DMS79 (cell line): ENCODE measurements at places on chromosomes 7 and 10.

DNA sequence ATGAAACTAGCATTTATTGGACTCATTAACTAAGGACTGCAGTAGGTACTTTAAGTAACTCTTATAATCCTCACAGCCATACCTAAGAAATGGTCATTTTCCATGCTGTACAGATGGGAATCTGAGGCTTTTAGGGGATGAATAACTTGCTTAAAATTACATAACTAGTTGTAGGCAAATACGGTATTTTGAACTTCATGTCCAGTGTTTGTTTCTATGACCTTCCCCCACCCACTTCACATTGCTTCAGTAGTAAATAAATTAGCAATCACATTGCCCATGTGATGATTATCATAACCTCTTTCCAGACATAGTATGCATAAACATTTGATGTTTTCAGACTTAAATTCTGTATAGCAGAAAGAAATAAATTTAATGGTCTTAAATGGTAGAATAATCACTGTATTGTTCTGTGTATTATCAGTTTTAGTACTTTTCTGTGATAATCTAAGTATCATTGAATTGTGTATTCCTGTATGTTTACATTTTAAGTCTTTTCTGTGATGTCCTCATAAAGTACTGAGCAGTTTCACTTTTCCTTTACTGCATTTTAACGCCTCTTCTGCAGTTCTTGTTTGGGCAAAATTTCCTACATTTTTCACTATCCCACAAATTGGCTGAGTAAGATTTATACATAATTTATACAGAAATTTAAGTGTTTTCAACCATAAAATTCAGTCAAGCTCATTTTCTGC is 48.3 kb downstream of the ANKIB1 start:
- DNase-seq, result no peak

GRCh38 chr7:105408791-105409410 is 20.2 kb upstream of the SRPK2 start:
- no peak for DNase-seq

- no peak for DNase-seq
Observed at GRCh38 chr10:46235705-46236545, 50.9 kb upstream of the ANTXRL start.

GRCh38 chr10:73653701-73654100 is 2.1 kb downstream of the SYNPO2L start:
- no peak for DNase-seq

GRCh38 chr7:94149789-94150545 is 145.8 kb upstream of the BET1 start:
- DNase-seq, result no peak

- no peak for DNase-seq
Observed at GRCh38 chr10:132193907-132194552, 7.3 kb downstream of the DPYSL4 start.

DNA sequence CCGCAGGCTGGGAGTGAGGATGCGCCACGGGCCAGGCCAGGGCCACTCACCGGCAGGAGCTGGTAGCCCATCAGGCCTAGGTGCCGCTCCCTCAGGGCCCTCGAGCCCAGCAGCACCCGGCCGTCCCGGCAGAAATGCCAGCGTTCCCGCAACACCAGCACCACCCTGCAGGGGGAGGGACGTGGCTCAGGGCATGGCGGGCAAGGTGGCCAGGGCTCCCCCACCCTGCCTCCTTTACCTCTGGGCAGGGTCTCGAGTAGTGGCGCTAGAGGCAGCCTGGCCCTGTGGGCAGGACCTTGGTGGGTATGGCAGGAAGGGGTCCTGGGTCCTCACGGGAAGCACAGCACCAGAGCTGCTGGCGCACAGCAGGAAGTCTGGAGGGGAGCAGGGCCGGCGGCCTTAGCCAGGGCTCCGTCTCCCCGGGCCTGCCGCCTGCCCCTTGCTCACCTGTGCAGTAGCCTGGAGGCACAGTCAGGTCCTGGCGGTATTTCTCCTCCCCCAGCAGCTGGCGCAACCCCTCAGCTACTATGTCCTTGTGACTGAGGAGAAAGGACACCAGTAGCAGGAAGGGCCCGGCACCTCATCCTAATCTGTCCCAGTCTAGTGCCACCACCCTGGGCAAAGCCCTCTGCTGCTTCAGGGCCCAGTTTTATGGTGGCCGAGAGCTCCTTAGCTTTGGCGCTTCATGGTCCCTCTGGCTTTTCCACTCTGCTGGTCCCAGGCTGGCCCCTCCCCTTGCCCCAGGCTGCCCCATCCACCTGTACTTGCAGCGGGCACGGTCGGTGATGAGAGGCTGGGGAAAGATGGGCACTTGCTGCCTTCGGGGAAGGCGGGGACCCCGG is 3.5 kb downstream of the FASTK start:
- DNase-seq, result no peak

DNA sequence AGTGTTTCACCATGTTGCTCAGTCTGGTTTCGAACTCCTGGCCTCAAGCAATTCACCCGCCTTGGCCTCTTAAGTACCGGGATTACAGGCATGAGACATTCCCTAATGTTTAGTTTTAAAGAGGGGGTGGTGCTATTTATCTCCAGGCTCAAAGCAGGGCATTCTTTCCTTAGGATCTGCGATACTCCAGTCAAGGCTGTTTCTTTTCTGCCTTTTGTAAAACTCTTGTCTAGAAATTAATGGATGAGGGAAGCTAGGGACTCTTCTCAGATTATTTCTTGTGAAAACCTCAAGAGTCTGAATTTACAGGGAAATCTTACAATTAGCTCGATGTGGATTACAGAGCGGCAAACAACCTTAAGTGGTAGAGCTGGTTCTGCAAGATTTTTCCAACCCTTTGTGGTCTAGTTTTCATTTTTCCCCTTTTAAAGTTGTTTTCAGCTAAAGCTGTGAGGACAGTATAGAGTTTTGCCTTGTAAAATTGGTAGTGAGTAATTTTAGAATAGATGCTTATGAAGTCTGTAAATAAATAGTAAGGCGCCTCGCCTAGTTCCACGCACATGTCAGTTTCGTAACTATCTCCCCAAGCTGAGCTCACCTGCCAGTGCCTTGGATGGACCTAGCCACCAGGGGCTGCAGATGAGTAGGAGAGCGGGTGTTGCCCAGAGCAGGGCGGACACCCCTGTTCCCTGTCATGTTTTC is 53.1 kb downstream of the CUX1 start:
- DNase-seq, result peak; percentile 85

- DNase-seq, result no peak
Observed at GRCh38 chr10:13483951-13484350, 44.9 kb downstream of the BEND7 start.

DNA sequence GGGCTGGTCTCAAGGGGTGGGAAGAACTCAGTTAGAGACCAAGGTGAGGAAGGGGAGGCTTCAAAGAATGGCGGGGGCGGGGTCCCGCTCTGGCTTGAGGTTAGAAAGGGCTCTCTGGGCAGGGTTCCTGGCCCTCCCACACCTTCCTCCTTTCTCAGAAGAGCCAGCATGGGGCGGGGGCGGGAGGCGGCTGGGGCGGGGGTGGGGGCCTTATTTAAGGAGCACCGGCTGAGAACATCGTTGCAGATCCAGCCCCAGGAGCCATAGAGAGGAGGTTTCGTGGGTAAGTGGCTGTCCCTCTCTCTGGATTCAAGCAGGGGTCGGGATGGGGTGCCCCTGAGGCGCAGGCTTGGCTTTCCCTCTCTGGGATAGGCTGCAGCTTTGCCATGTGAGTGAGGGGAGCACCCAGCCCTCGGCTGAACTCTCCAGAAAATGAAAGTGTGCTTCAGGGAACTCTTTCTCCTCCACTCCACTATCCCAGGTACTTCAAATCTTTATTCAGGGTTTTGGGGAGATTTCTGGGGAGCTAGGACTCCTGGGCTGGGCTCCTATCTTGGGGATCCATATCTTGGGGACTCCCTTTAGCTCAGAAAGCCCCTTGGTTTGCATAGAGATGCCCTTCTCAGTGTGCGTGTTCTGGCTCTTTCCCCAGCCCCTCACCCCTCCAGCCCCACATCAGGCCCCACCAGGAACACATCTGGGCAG is 3.3 kb upstream of the CUEDC2 start:
- peak; percentile 11 for DNase-seq

DNA sequence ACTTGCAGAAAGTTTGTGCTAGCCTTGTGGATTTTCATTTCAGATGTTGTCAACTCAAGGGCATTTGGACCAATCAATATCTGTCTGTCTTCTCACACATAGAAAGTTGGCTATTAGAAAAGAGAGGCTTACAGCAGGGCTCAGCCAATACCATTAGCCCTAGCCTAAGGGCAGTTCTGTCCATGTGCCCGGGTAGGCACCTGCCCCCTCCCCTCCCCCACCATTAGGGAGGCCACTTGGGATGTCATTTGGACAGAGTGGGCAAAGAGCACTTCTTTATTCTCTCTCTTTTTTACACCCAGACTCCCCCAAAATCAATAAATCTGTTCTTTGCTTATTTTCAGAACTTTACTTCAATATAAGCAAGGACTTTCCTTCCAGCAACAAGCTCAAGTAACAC is 188.5 kb upstream of the MKI67 start:
- DNase-seq, result no peak

GRCh38 chr10:26780793-26781601 is 79.8 kb downstream of the ABI1 start:
- no peak for DNase-seq

DNA sequence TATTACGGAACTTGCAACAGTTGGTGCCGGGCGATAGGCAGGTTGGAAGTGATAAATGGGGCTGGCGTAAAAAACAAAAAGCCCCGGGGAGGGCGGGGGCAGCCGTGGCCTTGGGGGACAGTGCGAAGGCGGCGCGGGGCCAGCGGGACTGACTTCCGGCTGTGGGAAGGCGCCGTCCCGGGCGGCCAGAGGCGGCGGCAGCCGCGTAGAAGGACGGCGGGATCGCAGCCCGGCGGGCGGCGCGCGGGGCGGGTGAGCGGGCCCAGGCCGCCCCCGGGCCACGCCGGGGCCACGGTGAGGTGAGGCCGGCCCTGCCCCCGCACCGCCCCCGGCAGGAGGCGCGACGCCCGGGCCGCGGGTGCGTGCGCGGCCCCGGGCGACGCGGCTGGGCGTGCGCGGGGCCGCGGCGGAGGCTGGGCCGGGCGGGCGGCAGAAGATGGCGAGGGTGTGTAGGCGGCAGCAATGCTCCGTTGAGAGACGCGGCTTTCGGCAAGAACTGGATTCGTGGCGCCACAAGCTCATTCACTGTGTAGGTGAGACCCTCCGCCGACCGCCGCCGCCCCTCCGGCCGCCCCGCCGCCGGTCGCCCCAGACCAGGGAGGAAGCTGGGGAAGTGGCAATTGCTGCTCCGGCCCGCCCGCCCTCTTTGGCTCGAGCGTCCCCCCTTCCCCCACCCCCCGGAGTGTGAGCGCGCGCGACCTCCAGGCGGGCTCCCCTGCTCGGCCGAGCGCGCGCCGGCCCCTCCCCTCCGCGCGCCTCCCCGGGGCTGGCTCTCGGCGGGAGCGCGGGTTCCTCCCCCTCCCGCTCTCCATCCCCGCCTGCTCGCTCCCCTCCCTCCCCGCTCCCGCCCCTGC is at the start of gene LCOR:
TSS of gene LCOR (plus strand) at position 432 of the 854 bp plus-strand sequence. CDS start 116,760 bp downstream, outside the sequence.
- DNase-seq, result peak; percentile 37

DNA sequence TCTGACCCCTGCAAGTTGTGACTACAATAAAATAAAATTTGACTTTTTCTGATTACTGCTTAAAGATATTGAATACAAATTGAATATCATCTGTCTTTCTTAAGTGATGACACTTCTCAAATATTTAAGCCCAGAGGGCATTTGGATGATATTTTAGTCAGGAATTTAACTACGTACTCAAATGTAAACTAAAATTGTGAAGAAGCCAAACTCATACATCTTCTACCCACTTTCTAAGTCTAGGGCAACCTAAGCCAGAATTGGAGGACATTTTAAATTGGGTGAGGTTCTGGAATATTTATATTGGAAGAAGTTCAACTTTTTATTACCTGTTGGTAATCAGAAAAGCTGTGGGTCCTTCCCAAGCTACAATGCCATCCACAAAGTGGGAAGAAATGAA is 149.1 kb upstream of the WDR11 start:
- DNase-seq, result no peak

- no peak for DNase-seq
Observed at GRCh38 chr10:16812676-16813075, 4.5 kb downstream of the RSU1 start.

- DNase-seq, result no peak
Observed at GRCh38 chr10:114195079-114195478, 15.9 kb downstream of the TDRD1 start.

DNA sequence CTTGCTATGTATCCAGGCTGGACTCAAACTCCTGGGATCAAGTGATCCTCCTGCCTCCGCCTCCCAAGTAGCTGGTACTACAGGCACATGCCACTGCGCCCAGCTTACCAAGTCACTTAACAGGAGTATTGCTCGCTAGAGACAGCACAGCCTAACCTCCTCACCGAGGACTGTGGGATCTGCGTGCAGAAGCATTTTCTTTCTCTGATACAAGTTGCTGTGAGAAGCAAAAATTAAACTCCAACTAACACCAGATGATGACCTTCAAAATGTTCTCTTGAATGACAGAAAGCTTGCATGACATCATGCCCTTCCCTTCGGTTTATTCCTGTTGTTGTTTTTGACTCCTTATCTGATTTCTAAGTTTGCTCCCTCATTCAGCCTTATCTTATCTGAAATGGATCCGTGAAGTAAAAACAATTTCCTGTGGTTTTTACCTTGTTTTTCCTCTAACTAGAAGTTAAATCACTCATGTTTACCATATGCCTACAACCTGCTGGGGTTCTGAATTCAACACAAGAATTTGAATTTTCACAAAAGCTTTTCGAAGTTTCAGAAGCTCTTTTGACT is 94.4 kb upstream of the KIF5B start:
- no peak for DNase-seq

DNA sequence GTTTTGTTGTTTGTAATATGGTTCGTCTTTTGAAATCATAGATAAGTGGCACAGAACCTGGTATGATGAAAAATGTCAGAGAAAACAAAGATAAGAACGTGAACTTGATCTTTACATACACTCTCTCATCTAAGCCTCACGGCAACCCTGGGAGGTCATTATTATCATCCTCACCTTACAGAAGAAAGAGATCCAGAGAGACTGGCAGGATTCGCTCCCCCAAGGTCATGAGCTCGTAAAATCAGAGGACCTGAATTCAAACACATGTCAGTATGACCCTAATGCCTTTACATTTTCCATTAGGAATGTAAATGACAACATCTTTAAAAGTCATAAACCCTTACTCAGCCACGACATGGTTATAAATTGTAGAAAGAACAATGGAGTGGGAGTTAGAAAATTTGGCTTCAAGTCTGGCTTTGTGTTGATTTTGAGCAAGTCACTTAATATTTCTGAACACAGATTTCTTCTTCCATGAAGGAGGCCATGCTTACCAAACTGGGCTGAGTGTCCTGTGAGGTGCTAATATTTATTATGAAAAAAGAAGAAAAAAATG is 35.9 kb downstream of the HIPK2 start:
- DNase-seq, result no peak

DNA sequence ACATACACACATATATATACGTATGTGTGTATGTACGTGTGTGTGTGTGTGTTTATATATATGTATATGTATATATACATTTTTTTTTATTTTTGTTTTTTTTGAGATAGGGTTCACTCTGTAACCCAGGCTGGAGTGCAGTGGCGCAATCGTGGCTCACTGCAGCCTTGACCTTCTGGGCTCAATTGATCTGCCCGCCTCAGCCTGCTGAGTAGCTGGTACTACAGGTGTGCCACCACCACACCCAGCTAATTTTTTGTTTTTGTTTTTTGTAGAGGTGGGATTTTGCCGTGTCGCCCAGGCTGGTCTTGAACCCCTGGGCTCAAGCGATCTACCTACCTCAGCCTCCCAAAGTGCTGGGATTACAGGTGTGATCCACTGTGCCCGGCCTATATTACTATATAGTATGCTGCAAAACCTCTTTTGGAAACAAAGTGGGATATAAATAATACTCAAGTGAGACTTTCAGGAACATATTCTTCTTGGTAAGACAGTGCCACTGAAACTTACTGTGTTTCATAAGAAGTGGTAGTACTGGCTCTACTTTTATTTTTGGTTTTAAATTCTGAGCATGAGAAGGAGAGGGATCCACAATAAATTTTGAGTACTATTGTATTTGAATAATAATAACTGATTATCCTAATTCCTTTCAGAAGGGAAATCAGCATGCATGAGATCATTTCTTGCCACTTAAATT is 51.0 kb downstream of the MLLT10 start:
- DNase-seq, result no peak
